NCI-H1092 (cell line): ENCODE measurements at places on chromosomes 4 and X.

DNA sequence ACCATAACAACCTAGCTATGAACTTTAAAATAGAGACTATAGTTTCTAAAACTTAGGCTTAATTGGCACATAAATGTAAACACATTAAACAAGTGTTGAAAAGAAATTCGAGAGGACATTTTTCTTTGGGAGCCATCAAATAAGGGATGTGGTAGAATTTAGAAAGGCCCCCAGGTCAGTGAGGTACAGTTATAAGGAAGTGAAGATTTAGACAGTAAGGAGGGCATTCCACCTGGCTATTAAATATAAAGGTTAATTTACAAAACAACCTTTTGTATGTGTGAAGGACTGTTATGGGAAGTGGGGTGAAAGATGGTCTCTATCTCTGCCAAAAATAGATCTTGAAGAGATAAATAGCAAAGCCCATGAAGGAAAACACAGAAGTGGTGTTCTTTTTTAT lies 83.9 kb downstream of the AFF1 start:
- no peak for DNase-seq

DNA sequence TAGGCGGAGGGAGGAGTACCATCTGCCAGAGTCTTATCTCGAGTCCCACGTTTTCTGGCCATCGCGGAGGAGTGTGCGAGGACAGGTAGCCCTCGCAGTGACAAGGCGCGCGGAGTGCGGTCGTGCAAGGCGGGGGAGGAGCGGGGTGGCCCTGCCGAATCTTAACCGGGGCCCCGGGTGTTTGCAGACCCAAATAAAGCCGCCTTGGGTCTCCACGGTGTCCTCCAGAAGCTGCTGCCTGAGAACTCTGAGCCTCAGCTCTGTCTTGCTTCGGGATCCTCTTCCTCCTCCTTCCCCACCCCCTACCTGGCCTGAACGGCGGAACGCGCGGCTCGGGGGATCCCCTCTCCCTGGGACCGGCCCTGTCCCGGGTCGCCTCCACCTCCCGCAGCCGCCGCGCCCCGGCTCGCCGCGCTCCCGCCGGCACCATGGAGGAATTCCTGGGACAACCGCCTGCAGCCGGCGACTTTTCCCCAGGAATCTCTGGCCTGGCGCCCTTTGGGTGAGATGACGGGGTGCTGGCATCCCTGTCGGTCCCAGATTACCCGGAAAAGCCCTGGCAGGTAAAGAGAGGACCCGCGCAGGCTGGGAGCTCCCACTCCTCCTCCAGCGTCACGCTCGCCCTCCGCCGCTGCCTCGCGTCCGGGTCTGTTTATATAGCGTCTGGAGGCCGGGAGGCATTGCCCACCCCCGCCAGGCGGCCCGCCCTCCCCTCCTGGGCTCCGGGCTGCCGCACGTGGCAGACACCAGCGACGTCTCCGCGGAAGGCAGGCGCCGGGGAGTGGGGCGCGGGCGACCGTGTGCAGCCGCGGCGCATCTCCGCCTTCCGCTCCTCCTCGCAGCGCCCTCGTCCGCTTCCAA lies at the start of gene GALNTL6:
Gene GALNTL6, plus strand, starts transcription at position 740 of the 861 bp plus-strand sequence.
- no peak for DNase-seq

DNA sequence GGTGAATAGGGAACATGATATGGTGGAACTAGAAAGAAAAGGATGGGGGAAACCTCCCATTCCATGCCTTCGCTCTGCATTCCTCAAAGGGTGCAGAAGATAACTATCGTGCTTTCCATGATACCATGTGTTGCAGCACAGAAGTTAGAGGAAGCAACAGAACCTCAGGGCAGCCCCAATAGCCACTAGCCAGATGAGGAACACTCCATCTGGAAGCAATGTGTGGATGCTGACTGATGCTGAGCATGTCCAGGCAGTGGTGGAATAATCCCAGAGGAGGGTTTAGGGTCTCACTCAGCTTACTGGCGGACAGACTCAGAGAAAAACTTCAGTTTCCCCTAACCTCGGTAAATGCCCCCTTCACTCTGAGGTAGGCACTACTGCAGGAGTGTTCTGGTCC lies 7.5 kb downstream of the SMIM10 start:
- DNase-seq, result no peak

DNA sequence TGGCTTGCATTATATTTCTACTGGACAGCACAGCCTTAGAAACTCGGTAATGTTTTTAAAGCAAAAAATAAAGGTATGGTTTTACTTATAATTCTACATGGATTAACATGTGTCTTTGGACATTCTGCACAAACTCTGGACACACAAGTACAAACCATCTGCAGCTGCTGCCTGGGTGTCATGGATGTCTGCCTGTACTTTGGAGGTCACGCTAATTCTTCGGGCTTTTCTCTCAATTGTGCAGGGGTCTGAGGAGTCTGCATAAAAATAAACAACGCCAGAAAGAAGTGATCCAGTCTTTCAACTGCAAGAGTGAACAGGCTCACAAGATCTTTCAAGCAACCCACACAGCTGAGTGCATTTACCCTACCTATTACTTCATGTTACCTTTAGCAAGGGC lies 55.2 kb downstream of the TAB3 start:
- DNase-seq, result no peak

- DNase-seq, result no peak
These were observed 166.4 kb downstream of the PARM1 start for GRCh38 chr4:75099321-75099720.

GRCh38 chr4:67030636-67031035 lies 514.7 kb downstream of the CENPC start:
- no peak for DNase-seq

DNA sequence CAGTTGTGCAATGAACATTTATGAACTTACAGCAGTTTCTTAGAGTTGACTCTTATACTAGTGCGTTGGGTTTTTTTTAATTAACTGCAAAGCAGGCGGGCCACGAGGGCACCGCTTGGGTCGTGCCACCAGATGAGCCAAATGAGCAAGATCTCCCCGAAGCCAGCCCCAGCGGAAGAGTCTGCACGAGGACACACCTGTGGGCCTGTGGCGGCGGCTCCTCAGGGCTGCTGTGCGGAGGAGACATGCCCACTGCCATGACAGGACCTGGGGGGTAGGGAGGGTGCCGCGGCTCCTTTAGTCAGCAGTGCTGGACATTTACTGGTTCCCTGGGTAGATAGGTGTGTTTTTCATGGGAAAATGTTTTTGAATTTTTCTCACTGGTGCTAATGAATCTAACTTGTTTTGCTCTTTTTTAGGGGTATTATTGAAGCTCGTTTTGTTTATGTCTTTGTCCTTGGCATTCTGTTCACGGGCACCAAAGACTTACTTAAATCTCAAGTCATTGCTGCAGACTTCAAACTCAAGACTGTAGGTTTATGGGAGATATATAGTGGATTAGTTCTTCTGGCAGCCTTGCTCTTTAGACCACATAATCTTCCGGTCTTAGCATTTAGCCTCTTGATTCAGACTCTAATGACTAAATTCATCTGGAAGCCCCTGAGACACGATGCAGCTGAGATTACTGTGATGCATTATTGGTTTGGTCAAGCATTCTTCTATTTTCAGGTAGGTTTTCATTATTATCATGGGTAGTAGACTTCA lies 31.2 kb downstream of the PIGG start:
- no peak for DNase-seq

GRCh38 chr4:54445866-54446265 lies 211.9 kb upstream of the KIT start:
- DNase-seq, result no peak

- DNase-seq, result no peak
These were observed 48.5 kb upstream of the GRIA2 start for GRCh38 chr4:157172011-157172410.

- DNase-seq, result no peak
These were observed 51.5 kb downstream of the CLDN22 start for GRCh38 chr4:183268556-183268955.

DNA sequence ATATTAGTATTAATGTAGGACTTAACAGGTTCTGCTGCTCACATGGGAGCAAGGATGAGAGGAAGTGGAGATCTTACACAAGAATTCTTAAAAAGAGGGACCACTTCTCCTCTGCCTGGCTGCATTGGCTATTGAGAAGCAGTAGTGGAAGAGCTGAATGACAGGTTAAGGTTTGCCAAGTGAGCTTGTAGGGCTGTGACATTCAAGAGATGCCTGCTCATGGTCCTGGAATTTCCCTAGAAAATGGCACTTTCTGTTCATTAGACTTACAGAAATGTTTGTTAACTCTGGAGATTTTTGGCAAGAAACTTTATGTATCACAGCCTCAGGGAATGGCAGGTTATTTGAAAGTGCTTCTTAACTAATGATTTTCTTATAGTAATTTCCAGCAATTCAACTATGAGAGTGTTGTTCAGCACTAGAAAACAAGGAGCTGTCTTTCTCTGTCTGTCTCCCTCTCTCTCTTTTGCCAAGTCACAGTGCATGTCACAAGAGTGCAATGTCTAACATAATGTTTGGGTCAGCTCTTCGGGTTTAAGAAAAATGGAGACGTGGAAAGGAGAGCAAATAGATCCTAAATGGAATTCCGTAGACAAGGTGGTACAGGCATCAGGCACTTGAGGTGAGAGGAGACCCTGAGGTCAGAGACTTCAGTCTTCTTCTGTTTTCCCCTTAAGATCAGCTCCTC lies 8.3 kb upstream of the NAP1L5 start:
- no peak for DNase-seq

DNA sequence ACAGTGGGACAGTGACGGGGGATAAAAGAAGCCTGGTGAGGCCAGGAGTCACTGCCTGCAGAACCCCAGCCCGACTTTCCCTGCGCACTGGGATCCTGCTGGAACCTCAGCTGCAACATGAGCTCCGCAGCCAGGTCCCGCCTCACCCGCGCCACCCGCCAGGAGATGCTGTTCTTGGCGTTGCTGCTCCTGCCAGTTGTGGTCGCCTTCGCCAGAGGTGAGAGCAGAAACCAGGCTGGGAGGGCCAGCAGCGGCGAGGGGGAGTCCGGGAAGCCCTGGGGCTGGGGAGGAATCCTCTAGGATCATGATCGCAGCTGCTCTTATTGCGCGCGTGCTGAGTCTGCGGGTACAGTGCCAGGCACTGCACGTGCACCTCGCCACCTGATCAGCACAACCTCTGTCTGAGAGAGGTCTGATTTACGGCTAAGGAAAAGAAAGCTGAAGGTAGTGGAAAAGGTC lies at the start of gene PF4V1:
Gene PF4V1, plus strand, starts transcription at position 51 of the 459 bp plus-strand sequence. Its CDS starts 67 bp downstream, at position 118.
- DNase-seq, result no peak

GRCh38 chrX:23610495-23610894 lies 56.8 kb upstream of the PRDX4 start:
- DNase-seq, result no peak

- no peak for DNase-seq
These were observed 1477.4 kb downstream of the ARAP2 start for GRCh38 chr4:34766935-34767334.

DNA sequence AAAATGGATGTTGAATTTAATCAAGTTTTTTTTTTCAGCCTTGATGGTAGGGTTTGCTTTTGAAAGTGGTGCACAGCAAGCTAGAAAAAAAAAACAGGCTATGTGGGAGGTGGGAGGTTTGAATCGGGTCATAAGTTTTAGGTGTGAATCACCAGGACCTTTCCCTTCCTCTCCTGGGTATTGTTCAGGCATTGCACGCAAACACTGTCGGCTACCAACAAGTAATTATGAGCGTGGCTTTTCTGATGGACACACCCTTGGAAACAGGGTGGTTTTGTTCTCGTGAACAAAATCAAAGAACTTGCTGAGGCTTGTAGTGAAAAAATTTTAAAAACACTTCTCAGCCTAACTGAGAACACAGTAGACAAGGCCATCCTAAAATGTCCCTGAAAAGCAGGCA lies 18.1 kb downstream of the PIR start:
- DNase-seq, result no peak

- DNase-seq, result no peak
These were observed 32.2 kb downstream of the CFAP299 start for GRCh38 chr4:80367737-80368136.

- no peak for DNase-seq
These were observed 58.0 kb downstream of the PPP3CA start for GRCh38 chr4:101289306-101289705.

DNA sequence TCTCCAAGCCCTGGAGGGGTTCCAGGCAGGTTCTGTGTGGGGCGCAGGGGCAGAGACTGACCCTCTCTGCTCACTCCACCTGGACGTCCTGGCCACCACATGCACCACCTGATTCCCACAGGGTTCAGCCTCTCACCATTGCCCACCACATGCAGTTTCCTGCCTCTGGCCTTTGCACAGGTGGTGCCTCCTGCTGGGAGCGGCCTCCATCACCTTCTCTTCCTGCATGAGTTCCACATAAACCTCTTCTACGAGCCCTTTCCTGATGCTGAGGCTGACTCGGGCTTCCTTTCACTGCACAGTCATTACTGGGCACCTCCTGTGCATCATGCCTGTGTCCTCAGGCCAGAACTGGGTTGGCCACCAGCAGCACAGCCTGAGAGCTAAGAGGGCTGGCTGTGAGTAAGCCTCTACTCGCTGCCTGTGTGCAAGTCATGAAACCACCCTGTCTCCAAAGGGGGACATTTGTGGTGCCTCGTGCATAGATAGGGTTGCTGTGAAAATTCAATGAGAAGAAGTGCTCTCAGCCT lies 19.9 kb downstream of the MAN2B2 start:
- DNase-seq, result no peak

DNA sequence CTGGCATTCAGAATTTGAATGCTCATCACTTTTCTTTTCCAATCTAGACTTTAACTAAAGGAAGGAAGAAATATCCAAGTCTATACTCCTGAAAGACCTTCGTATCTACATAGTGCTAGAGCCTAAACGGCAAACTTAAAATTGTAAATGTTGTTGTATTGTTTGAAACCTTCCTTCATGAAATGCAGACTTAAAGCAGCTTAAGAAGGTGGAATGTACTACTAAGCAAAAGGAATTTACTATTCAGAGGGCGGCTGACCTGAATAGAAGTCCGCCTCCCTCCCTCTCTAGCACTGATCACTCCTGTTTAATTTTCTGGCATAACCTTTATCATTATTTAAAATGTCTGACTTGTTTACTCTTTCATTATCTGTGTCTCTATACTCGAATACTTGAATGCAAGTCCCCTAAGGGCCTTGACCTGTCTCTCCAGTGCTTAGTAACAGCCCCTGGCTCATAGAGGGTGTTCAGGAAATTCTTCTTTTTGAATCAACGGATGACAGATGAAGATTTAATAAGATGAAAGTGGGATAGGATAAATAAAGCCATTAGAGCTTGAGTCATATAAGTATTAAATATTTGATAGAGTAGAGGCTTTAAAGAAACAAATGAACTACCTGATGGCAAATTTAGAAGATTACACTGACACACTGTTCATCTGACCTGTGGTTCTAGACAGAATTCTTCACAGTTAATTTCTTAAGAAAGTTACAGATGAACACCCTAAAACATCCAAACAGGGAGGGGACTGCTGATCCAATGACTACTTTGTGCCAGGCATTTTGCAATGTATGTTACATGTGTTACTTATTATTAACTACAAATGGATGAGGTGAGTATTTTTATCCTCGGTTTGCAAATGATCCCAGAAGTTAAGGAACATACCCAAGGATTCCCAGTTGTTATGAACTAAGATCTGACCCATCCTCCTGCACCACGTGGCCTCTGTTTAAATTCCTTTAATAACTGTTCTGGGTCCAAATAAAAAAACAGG lies 20.2 kb upstream of the RBPJ start:
- no peak for DNase-seq

DNA sequence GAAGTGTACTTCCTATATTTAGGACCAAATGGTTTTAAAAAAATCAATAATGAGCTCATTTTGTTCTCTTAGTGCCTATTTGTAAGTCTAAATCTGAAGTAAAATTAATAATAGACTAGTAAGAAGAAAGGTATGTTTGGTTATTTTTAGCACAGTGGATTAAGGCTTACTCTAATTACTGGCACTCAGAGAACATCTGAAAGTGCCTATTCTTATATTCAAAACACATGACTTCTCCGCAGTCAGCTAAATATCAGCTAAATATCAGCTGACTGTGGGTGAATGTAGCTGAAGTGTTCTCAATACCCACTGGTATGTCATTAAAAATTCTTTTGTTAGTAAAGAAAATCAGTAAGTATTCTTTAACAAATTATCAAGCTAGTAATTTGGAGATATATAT lies 6.0 kb downstream of the AP1S2 start:
- DNase-seq, result no peak
